ENCODE measurements at places on chromosomes 7 and 10.

DNA sequence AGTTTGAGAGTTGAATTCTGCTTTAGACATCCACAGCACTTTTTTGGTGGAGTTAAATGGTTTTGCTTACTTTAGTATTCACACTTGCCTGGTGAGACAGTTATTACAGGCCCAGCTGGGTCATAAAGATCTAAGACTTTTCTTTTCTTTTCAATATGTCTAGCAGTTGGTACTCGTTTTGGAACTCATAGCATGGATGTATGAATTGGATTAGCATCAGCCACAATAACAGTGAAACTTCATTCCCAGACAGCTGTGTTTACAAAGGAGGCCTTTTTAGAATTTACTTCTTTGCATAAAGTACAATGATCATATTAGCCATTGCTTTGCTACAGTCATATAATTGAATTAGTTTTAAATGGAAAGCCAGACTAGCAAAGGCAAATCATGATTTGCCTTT is 168.4 kb upstream of the DKK1 start:
- no peak for DNase-seq

DNA sequence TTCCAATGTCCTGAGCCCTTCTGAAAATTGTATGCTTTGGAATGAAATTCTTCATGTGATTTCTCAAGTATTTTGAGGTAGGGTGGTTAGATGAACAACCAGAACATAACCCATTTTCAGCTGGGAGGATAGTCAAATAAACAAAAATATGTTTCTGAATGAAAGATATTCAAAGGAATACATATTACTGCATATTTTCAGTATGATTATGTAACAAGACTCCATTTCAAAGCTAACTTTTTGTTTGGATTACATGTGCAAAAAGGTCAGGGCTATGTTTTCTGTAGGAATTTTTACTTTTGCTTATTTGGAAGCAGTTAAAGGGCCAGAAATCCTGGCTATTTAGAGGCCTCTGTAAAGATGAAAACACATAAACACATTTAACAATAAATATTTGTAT is 27.7 kb downstream of the CDK6 start:
- DNase-seq: no peak

DNA sequence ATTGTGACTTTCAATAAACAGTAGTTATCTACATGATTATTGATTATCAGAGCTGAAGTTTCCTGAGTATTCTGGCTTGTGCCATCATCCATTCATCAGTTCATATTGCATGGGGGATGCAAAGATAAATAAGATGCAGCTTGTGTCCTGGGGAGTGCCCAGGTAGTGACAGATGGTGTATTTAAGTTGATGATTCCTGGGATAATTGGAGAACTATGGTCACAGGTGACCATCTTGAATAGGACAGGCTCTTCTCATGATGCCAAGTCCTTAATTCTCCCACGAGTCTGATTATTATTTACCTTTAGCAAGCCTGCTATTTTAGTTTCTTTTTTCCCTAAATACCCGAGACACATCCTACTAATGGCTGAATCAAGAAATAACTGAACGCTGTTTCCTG is 64.9 kb downstream of the PLPP4 start:
- DNase-seq: no peak

- DNase-seq: no peak
These were observed 142.5 kb upstream of the LRRTM3 start for GRCh38 chr10:66783316-66783715.

GRCh38 chr7:28135315-28135714 is 45.3 kb downstream of the JAZF1 start:
- DNase-seq: no peak

GRCh38 chr10:87694011-87694794 is 34.5 kb downstream of the PAPSS2 start:
- no peak for DNase-seq

- DNase-seq: no peak
These were observed 611.4 kb downstream of the MAGI2 start for GRCh38 chr7:78842068-78842467.

DNA sequence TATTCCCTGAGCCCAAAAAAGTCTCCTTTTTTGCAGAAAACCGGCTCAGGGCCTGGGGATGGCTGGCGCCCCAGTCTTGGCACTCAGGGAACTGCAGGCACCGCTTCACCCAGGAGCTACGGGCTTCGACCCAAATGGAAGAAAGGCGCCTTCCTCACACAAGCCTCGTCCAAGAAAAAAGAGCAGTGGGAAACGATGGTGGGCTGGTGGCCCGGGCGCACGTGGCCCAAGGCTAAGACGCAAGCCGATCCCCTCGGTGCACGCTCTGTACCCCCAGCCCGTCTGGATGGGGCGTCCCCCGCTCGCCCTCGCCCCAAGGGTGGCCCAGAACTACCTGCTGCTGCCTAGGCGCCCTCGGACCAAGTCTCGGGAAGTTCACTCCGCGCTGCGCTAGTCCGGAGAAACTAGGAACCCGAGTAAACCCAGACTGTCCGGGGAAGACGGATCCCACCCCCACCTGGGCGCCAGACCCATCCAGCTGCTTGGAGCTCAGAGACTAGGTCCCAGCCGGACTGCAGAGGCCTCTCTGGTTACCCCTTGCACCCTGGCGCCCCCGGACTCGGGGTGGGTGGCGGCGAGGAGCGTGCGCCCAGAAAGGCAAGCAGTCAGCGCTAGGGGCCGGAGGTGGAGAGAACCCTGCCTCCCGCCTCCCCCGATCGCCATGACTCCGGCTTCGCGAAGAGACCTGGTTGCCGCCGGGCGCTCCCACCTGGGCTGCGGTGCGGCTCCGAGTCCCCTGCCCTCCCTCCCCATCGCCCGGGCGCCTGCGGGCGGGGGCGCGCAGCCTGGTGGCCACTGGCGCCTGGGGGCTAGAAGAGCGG is 76.4 kb downstream of the CALN1 start:
- no peak for DNase-seq

- DNase-seq: no peak
These were observed 11.3 kb upstream of the TOMM7 start for GRCh38 chr7:22833957-22834356.

GRCh38 chr10:59905731-59906416 is 482 bp downstream of the CCDC6 start:
- no peak for DNase-seq

- no peak for DNase-seq
These were observed 138.4 kb downstream of the PAXIP1 start for GRCh38 chr7:154864523-154864891.

GRCh38 chr7:42232275-42232674 is 4.7 kb downstream of the GLI3 start:
- no peak for DNase-seq

DNA sequence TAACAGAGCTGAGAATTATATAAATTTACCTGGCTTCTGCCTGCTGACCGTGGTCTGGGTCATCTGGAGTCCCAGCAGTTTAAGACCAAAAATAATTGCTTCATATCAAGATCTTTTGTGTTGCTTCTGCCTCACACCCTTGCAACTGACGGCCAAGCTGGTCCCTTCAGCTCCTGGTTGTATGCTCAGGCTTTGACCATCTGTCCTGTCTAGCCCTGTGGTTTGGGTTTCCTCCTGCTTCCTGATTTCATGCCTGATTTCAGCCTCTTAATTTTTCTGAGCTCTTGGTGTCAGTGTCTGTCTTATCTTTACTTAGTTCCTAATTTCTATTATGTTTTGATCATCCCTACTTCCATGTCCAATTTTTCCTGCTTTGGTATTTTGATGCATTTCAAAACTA is 87.9 kb upstream of the PLXDC2 start:
- DNase-seq: no peak

DNA sequence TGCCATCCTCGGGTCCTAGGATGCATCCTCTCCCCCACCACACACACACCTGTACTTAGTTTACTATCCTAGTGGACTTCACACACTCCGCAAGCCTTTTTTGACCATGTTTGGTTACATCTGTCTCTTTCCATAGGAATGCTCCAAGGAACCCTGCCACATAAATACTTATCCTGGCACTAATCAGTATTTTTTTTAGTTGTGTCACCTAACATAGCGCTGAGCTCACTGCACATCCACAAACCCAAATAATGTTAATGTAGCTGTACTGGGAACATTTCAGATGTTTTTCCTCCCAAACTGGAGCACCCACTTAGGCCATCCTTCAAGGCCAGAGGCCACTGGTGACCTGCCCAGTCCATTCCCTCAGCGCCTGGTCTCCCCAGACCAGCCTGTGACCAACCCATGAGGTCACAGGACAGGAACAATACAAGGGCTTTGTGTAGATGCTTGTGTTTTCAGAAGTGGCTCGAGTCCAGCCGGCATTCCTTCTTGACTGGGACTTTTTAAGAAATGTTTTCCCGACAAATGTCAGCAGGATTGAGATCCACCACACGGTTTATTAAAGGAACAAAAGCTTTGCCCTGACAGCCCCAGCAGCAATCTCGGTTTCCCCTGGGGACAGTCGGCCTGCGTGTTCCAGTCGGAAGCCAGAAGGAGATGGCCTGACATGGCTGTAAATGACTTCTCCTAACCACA is 181.4 kb downstream of the JCAD start:
- no peak for DNase-seq

DNA sequence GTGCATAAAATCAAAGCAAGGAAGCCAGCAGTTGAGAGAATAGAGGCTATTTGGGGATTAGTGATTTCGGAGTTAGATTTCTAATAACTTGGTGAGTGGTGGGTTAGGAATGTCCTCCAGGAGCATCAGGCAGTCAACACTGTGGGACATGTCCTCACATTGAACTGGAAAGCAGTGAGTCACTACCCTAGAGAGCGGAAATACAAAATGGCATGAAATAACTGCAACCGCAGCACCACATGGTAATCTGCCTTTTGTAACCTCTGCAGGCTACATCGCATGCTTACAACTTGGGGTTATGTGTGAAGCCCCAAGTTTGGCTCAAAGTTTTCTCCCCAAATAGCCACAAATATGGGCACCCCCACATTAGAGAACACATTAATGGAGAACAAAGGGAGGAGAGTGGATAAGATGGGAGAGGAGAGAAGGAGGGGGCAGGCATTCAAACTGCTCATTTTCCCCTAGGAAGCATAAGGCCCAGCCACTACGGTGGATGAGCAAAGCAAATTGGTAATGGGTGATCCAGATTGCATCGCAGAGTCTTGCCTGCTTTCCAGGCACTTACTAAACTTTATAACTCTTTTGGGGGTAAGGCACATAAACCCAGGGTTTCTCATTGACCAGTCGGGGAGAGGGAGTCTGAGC is 22.0 kb upstream of the SLF2 start:
- peak; percentile 47 for DNase-seq

- no peak for DNase-seq
These were observed 14.8 kb downstream of the CCL24 start for GRCh38 chr7:75798770-75799169.

DNA sequence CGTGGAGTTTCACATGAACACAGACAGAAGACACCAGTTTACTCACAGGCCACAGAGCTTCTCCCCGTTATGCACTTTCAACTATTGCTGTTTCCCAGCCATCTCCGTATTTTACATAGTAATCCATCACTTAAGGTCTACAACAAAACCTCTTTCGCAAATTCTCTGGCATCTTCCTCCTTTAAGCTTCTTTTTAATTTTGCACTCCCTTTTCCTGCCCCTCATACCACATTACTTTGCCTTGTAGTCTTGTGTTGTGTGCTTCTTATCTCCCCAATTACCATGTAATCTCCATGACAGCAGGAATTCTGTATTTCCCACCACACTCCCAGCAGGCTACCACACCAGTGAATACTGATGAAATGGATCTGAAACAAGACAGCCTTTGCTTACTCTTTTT is 87.3 kb downstream of the ODAD2 start:
- DNase-seq: no peak

GRCh38 chr7:47604496-47604890 is 22.6 kb upstream of the TNS3 start:
- DNase-seq: no peak

DNA sequence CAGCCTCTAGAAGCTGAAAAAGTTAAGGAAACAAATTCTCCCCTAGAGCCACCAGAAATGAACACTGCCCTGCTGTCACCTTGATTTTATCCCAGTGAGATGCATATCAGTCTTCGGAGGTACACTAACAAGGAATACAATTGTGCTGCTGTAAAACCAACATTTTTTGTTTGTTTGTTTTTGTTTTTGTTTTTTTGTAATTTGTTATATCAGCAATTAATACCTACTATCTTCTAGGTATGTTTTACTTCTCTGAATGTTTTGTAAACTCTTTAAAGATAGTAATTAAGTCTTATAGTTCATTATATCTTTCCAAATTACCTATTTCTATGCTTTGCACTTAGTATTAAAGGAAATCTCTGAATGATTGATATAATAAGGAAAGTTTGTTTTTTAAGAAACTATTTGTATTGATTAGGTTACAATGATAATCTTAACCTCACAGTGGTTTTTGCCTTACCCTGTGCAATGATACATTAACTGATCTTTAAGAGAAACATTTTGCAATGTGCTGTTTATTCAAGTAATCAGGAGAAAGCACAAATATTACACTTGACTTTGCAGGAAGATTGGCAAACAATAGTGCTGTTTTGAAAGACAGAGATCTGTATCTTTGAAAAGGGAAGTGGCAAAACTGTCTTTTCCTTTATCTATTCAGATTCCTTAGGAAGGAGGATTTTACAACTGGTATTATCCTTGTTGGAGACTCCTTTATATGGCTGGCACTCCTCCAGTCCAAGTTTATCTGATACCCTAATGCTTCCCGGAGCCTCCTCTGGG is 11.3 kb upstream of the HGF start:
- no peak for DNase-seq

GRCh38 chr10:851901-852300 is 79.6 kb downstream of the LARP4B start:
- no peak for DNase-seq

DNA sequence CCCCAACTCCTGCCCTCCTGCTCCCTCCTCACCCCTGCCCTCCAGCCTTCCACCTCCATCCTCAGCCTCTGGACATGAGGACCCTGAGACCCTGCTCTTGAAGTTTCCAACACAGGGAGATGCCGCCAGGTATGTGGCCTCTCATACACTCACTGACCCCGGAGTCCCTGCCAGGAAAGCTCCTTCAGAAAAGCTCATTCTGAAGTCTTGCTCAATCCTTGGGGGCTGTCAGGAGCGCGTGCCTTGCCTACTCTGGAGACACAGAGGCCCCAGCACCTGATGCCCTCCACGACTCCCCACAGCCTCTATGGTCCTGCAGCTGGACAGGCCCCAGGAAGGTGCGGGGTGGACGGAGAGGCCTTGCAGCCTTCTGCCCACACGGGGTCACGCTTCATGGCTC is 11.0 kb downstream of the NUDT1 start:
- DNase-seq: no peak

- no peak for DNase-seq
These were observed 92.2 kb downstream of the AVL9 start for GRCh38 chr7:32587411-32587948.

GRCh38 chr7:76356823-76357222 is 2.0 kb downstream of the YWHAG start:
- DNase-seq: no peak

DNA sequence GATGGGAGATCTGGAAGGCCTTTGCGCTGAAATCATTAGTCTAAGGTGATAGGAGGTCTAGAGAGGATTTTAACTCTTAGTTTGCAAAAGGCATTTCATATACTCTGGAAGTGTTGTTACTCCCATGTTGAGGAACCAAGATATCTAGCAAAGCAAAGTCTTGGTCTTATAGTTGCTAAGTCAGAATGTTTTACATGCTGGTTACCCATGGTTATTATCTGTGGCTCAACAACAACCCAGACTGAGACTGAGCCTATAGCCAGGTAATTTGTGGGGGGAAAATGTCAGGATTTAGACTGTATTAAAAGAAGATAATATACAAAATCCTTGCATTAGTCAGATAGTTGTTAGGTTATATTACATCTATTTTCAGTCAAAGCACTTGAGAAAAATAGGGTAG is 50.9 kb downstream of the LSMEM1 start:
- DNase-seq: no peak

All from GOT3 (cell line).